ENCODE measurements at places on chromosomes 4 and X.

DNA sequence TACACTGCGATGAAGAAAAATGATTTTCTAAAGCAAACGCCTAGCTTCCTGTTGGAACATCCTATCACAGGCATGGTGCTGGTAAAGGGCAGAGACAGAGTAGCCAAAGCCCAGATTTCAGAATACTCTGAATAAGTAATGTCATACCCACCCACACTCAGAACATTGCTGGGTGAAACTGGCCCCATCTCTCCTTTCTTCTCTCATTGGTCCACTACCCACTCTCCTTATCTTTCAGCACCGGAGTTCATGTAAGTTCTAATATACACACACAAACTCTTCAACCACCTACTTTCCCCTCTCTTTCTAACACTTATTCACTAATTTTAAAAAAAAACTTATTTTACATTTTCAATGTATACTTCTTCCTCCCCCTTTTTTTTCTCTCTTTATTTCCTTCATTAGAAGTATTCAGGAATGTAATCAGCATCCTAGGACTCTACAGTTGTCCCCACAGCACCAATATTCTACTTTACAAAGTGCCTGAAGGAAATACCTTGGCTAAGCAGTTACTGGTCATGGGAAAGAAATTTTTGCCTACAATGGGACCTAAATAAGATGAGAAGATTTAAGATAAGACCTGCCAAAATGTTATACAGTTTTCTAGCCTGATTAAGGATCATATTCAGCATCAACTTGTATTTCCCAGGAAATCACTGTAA, 63.0 kb downstream of the SEC24D start:
- DNase-seq = no peak

DNA sequence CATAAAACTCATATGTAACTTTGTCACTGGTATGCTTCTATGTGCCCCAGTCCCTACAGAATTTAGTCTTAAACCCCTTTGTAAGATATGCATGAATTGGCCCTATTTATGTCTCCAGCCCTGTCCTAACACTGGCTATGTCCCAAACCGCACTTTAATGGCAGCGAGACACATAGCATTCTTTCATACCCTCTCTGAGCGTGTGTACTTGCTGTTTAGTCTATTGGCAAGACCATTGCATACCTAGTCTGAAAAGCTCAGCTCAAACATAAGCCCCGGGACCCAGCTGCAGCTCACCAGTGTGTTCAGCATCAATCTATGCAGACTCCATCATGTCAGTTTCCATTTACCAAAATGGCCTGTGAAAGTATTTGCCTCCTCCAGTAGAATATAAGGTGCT, 1018.4 kb upstream of the TENM3 start:
- no peak for DNase-seq

GRCh38 chr4:18198653-18199052, 177.1 kb upstream of the LCORL start:
- DNase-seq = no peak

DNA sequence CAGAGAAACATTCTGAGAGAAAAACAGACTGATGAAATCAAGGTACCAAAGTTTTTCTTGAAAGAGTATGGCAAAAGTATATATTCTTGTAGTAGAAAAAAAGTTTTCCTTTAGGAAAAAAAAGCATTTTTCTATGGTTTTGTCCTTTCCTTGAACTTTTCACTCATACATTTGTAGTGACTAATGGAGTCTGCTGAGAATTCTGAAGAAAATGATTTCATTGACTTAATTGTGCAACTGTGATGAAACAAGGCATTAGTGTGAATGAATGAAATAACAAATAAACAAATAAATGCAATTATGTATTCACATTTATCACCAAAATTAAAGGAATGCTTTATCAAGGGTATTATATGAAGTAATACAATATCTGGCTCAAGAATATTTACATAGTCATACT, 5.7 kb downstream of the CSN1S1 start:
- no peak for DNase-seq

GRCh38 chrX:31969714-31970113, 897.9 kb upstream of the FTHL17 start:
- DNase-seq = no peak

- no peak for DNase-seq
Measured at GRCh38 chrX:35380808-35381700, 417.1 kb upstream of the MAGEB16 start.

DNA sequence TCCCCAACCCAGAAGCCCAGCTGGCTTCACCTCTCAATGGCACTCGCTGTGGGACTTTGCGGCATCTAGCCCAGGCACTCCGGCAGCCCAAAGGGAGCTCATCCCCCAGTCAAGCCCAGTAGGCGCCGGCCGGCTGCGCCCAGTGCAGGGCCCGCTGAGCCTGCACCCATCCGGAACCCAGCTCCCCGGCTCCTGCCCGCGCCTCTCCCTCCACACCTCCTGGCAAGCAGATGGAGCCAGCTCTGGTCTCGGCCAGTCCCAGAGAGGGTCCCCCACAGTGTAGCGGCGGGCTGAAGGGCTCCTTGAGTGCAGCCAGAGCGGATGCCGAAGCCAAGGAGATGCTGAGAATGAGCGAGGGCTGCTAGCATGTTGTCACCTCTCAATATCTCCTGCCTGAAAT, 116.8 kb upstream of the UGT8 start:
- DNase-seq = no peak

GRCh38 chr4:126800575-126801141, 832.1 kb upstream of the INTU start:
- no peak for DNase-seq

- DNase-seq = no peak
Measured at GRCh38 chrX:150690126-150690525, 3.1 kb upstream of the MTMR1 start.

- no peak for DNase-seq
Measured at GRCh38 chrX:142363501-142363900, 158.4 kb upstream of the MAGEC2 start.

- no peak for DNase-seq
Measured at GRCh38 chrX:48477960-48478755, 2.2 kb downstream of the FTSJ1 start.

- no peak for DNase-seq
Measured at GRCh38 chr4:2996415-2996814, 33.0 kb downstream of the GRK4 start.

- DNase-seq = peak; percentile 10
Measured at GRCh38 chrX:153474718-153475117, 4.3 kb upstream of the HAUS7 start.

DNA sequence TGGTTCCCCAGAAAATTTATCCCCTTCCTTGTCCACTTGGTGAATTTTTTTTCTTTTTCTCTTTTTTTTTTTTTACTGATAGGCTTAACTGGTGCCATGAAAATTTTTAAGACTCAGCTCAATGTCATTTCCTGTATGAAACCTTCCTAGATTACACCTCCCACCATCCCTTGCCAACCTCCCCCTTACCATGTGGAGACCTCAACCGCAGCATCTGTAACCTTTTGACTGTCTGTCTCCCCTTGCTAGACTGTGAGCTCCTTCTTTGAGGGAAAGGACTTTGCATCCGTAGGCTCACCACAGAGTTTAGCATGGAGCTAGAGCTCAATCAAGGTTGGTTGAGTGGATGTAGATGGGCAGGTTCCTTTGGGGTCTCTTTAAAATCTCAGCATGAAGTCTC, 5.2 kb upstream of the PGRMC1 start:
- no peak for DNase-seq

DNA sequence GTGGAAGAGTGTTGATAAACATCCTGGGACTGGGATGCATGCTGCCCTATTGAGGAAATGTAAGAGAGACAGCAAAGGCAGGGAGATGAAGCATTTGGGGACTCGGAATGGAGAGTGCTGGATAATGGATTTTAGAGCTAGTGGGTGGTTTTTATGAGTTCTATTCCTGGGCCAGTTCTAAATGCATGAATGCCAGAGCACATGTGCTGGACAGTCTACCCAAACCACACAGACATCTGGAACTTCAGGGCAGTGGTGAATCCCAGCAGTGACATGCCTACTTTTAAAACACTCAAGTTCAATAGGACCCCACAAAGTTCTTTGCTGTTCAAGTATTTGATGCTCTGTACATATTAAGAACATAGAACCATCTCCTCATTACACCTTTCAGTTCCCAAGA, 133.9 kb downstream of the CBR4 start:
- no peak for DNase-seq

DNA sequence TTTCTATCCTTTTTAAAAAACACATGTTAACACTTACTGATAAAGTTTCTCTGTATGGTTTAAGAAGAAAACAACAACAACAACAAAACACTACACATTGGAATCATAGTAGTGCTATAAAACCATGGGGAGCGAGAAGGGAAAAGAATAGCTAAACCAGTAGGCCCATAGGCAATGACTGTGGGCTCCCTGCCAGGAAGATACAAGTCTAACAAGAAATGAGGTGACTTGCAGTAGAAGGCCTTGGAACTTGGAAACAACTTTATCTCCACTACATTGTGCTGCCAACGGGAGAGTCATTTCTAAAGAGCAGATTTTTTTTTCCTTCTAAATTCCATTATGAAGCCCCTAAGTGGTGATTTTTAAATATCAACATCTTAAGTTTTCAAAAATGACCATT, 78.0 kb downstream of the GPC4 start:
- no peak for DNase-seq

- no peak for DNase-seq
Measured at GRCh38 chr4:2946812-2947600, 16.2 kb downstream of the NOP14 start.

DNA sequence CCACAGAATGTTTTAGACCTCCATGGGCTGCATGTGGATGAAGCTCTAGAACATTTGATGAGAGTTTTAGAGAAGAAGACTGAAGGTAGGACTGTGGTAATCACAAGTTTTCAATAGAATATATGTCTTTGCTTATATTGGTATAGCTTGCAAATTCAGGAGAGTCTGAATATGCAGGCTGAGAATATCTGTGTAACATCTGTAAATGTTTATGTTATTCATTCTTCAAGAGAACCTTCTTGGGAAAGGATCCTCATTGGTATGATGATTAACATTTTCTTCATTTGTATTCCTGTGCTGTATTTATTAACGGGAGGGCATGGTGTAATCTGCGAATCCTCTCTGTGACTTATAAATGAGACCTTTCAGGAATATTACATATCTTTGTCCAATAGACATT, 52.1 kb upstream of the RHOH start:
- DNase-seq = no peak

GRCh38 chr4:2794486-2795299, 1.8 kb downstream of the SH3BP2 start:
- no peak for DNase-seq

GRCh38 chrX:145817331-145818185, at the start of gene SLITRK2:
Gene SLITRK2, plus strand, starts transcription at chrX:145817829. Its CDS starts 4,597 bp downstream, at chrX:145822426.
- no peak for DNase-seq

- DNase-seq = no peak
Measured at GRCh38 chr4:159481936-159482335, 379.1 kb downstream of the RAPGEF2 start.

- peak; percentile 81 for DNase-seq
Measured at GRCh38 chr4:81314196-81314896, 99.3 kb upstream of the PRKG2 start.

DNA sequence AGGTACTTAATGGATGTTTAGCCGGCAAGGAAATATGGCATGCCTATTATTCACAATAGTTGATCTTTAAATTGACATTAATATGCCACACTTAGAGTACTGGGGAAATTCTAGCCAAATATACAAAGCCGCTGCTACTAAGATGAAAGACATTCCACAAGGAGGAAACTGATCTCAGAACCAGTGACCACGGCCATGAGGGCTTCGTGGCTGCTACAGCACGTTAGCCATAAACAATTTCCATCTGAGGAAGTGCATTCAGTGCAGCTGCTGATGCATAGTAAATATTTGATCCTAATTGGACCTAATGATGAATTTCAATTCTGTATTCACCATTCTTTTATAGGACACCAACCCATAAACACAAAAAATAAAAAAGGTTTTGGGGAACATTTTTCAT, 59.1 kb downstream of the SORBS2 start:
- no peak for DNase-seq

GRCh38 chr4:8188743-8189550, 10.1 kb upstream of the SH3TC1 start:
- peak; percentile 58 for DNase-seq
